ENCODE measurements at places on chromosomes 1 and 21.

DNA sequence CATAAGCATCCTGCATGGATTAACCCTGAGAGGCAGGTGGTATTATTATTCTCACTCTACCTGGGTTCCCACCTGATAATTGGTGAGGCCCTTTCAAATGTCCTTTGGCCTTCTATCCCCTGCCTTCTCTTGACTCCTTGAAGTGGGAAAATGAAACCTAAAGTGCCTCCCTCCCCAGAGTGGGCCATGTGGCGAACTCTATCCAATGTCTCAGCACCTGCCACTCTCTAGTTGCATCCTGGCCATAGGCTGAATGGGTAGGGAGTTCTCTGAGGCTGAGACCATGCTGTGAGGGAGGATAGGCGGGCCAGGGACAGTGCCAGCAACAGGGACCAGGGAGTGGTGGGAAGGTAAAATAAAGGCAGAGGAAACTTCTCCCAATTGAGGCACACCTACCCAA, 35.3 kb downstream of the ELF3 start:
- DNase-seq, result no peak

DNA sequence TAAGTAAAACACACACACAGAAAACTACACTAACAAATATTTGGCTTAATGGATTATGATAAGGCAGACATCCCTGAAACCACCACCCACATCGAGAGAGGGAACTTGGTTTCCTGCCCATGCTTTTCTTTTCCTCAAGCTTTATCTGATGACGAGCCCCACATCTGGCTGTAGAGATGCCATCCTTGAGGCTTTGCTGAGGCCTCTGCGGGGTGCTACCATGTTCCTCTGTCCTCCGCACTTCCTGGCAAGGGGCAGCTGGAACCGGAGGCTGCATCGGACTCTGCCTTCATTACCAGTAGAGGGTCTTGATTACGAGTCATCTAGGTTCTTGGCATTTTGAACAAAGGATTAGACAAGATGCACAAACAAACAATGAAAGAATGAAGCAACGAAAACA, 21.7 kb upstream of the C1orf174 start:
- no peak for DNase-seq

DNA sequence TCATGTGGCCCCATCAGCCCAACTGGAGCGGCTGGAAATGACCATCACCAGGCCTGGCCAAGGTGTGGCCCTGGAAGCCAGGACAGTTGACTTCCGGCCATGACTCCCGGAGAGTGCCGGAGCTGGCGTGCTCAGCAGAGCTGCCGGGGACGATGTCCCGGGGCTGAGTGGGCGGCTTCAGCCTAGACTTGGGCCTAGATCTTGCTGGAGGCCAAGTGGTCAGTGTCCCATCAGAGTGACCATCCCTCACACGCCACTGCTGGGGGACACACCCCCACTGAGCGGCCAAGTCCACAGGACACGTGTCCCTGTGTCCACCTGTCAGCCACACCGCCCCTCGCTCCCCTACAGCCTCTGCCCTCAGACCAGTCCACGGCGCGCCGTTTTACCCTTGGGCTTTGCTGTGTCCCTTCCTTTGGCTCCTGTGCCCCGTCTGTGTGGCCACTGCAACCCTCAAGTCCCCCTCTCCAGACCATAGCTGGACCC, 4.0 kb downstream of the FAAP20 start:
- DNase-seq, result peak; percentile 58

DNA sequence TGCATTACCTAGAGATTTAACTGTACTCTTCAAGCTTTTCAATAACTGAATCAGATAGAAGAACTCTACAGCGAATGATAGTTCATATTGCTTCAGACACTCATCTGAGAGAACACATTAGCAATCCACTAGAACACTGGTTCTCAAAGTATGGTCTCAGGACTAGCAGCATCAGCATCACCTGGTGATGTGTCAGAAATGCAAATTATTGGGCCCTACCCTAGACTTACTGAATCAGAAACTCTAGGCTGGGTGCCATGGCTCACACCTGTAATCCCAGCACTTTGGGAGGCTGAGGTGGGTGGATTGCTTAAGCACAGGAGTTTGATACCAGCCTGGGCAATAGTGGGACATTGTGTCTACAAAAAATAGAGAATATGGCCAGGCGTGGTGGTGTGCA, 24.9 kb upstream of the GLIS1 start:
- no peak for DNase-seq

GRCh38 chr1:211742889-211743529, 67.6 kb upstream of the NEK2 start:
- DNase-seq, result no peak

- peak; percentile 29 for DNase-seq
Observed at GRCh38 chr1:151852733-151853132, 779 bp downstream of the THEM5 start.

GRCh38 chr1:218718206-218718605, 373.1 kb downstream of the TGFB2 start:
- DNase-seq, result no peak

- DNase-seq, result no peak
Observed at GRCh38 chr1:26597629-26598039, 68.1 kb downstream of the RPS6KA1 start.

- DNase-seq, result no peak
Observed at GRCh38 chr1:101360506-101360905, 123.7 kb downstream of the S1PR1 start.

DNA sequence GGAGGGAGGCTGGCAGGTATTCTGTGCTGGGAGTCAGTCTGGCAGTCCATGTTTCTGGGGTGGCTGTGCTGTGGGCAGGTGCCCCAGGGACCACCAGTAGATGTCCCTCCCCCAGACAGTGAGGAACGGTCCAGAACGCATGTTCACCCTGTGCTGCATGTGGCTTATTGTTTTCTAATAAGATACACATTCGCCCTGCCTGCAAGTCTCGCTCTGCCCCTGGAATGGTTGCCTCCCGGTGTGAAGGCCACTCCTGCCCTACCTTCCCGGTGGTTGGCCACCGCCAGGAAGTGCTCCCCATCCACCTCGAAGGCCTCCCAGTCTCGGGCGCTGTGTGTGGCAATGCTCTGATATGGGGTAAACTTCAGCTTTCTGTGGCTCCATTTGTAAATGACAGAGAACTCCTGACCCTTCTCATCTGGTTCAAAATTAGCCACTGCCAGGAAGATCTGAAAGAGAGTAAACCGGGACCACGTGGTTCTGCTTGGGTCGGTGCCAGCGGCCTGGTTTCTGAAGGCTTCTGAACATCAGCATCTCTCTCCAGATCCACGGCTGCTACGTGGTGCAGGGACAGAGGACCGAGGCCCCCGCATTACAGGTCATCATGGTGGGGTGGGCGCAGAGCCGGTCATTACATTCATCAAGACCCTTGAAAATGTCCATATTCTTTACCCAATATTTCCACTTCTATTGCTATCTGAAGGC, 14.5 kb downstream of the KRTAP10-1 start:
- no peak for DNase-seq

- DNase-seq, result no peak
Observed at GRCh38 chr1:167223144-167224103, 2.7 kb downstream of the POU2F1 start.

- no peak for DNase-seq
Observed at GRCh38 chr1:218751208-218751948, 406.2 kb downstream of the TGFB2 start.

GRCh38 chr1:27144920-27145661, 9.8 kb downstream of the SLC9A1 start:
- DNase-seq, result peak; percentile 42

- no peak for DNase-seq
Observed at GRCh38 chr1:179327679-179328078, 34.1 kb downstream of the SOAT1 start.

DNA sequence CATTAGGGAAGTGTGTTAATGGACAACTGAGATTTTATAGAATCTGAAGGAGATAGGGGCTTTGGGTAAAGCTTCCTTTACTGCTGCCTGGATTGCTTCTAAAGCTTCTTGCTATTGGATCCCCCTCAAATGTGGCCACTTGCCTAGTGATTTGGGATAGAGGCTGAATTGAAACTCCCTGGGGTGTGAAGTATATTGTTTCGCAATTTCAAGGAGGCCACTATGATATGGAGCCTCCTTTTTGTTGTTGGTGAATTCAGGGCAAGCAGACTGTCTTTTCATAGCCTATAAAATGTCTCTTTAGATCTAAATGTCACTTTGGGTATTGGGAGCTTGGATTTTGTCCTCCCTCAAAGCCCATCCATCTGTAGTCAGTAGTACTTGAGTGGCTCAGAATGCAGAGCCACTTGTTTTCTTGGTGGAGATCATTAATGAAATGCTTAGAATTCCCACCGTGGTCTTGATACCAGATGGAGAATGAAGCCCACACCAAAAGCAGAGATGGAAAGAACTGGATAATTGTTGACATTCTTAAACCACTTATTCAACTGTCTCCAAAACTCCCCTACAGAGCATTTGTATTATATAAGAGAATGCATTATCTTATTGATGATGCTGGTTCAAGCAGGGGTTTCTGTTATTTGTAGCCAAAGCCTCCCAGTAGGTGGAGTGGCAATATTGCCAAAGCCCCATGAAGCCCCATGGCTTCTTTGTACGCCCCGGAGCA, 144.3 kb upstream of the KCNE2 start:
- no peak for DNase-seq

GRCh38 chr21:33300701-33301631, 23.8 kb upstream of the IFNAR1 start:
- DNase-seq, result no peak

DNA sequence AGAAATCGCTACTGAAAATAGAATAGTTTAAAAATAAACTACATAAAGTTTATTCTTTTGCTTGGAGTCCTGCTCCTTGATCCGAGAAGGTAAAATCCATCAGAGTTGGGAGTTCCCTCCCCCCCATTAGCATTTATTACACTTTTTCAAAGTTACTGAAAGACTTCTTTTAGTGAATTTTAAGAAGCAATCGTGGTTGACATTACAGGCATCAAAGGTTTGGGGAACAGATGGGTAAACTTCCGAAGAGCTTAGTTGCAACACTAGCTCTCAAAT, 31.0 kb upstream of the NFIA start:
- DNase-seq, result no peak

GRCh38 chr1:169877800-169878491, 15.8 kb downstream of the SCYL3 start:
- DNase-seq, result no peak

- no peak for DNase-seq
Observed at GRCh38 chr21:16370186-16370585, 640.4 kb downstream of the USP25 start.

GRCh38 chr1:27299385-27300271, 22.3 kb upstream of the TMEM222 start:
- peak; percentile 94 for DNase-seq

- no peak for DNase-seq
Observed at GRCh38 chr1:37159102-37159501, 124.8 kb upstream of the GRIK3 start.

DNA sequence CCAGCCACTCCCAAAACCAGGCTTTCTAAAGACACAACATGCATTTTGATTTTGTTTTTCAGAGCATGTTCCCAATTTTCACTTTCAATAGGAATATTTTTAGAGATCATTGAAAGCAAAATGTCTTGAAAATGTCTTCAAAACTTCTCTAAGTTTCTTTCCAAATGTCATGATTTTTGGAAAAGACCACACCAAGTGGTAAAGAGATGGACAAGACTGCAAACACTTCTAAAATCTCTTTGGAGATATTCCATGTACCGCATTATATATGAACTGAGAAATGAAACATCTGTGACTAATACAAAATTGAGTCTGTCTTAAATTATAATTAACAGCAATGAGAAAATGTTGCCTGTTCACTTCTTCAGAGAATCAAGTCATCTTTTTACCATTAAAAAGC, 418.0 kb upstream of the PKN2 start:
- DNase-seq, result no peak

GRCh38 chr21:25420831-25421230, 186.4 kb downstream of the MRPL39 start:
- DNase-seq, result no peak

DNA sequence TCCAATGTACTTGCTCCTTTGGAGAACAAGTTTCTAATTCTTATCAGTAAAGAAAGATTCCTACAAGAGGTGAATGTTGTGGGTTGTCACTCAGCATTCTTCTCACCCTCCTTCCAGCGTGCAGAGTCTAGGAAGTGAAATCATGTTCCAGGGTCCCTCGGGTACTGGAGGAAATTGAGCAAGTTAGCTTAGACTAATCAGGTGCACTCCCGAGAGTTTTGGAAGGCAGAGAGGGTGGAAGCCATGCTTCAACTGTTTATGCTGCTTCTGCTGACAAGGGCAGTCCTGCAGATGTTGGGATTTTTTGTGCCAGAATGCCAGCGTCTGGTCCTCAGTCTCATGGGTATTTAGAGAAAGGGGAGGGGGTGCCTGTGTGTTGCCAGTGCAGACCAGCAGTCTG, 5.3 kb upstream of the C1orf115 start:
- DNase-seq, result no peak

DNA sequence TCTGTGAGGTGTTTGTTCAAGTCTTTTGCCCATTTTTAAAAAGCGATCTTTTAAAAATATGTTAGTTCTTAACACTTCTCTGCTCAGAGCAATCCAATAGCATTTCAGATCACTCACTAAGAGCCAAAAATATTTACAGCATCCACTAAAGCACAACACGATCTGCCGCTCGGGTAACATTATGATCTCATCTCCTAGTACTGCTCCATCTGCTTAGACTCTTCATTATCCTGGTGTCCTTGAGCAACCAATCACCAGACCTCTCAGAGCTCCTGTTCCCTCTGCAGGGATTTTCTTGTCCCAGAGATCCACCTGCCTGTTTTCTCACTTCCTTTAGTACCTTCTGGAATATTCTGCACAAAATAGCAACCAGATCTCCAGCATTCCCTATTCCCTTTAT, 235.3 kb upstream of the ESRRG start:
- DNase-seq, result no peak

All from endodermal cell (in vitro differentiated cells).